ENCODE measurements at places on chromosomes 4 and X.
A peak's percentile ranks its signal among the peaks of the same experiment; 100 is the strongest.

GRCh38 chr4:140097572-140097971 is 56.4 kb downstream of the MAML3 start:
- no peak for DNase-seq

DNA sequence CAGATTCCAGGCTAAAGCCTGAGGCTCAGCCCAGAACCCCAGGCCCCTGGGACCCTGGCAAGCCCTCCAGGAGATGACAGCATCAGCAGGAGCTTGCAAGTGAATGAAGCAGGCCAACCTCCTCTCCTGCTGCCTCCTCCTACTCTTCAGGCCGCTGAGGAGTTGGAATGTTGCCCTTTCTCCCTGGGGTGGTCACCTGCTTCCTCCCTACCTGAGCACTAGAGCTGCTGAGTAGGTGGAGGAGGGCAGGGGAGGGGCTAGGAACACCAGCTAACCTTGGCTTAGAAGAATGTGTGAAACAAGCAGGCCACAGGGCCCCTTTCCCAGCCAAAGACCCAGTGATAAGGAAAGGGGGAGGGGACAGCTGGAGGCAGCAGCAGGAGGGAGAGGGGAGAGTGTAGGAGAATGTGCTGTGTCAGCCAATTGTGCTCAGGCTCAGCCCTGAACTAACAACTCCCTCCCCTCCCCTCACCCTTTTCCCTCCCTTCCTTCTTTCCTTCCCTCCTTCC is 58.0 kb downstream of the PJA1 start:
- no peak for DNase-seq

DNA sequence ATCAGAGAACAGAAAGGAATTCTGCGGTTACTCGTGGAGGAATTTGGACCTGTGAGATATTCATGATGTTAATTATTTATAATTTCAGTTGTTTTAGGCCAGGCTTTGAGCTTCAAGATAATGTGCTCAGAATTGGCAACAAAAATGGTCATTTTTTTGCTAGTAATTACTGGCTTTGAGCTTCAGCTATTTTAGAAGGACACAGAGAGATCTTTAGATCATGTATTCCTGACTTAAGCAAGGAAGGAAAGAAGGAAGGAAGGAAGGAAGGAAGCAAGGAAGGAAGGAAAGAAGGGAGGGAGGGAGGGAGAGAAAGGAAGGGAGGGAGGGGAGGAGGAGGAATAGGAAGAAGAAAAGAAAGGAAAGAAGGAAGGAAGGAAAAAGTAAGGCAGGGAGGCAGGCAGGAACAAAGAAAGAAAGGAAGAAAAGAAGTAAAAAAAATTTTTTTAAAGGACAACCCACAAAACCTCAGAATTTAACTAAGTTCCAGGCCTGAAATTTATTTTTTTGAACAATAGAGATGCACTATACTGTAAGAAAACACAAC is 277.9 kb upstream of the KLF3 start:
- no peak for DNase-seq

- DNase-seq: no peak
Measured at GRCh38 chrX:51395480-51395809, 62.8 kb downstream of the NUDT10 start.

DNA sequence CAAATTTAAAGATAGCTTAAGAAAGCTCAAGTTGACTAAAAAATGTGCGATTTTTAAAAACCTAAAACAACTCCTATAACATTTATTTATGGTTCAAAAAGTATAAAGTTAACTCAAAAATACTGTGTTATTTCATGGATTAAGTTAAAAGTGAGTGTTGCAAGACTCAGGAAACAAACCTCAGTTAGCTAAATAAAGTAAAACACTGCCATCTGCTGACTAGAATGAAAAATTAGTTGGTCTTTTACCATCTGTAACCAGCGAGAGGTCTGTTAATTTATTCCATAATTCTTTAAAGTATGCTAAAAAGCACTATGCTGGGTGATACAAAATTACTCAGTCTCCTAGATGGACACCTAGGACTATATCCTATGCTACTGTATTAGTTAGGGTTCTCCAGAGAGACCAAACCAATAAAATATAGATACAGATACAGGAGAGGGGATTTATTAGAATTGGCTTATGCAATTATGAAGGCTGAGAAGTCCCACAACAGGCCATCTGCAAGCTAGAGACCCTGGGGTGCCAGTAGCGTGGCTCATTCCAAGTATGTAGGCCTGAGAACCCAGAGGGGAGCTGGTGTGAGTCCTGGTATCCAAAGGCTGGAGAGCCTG is 4.9 kb upstream of the WDFY3 start:
- DNase-seq: peak; percentile 66

All from common myeloid progenitor, CD34-positive (primary cell).